MV-4-11 (cell line): ENCODE measurements at places on chromosomes 5 and 9.

GRCh38 chr5:142979636-142980035, 209.5 kb downstream of the ARHGAP26 start:
- DNase-seq: no peak

DNA sequence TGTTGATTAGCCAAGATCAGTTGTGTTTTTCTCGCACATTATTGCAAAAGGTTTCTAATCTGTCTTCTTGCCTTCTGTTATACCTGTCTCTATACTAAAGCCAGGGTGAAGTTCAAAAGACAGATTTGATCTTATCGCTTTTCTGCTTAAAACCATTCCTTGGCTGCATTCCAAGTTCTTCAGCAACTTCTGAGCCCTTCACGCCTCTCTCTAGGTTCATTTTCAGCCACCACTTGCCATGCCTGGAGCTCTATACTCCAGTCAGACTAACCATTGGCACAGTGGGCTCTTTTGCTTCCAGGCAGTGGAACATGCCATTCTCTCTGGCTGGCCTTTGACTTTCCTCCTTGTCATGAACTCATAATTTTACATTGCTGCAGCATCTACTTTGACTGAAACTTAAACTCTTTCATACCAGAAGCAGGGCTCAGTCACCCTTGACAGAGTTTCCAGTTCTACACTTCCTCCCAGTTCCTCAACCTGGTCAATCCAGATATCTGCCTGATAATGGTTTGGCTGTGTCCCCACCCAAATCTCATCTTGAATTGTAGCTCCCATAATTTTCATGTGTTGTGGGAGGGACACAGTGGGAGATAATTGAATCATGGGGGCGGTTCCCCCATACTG, 114.4 kb downstream of the SLC12A2 start:
- DNase-seq: no peak

DNA sequence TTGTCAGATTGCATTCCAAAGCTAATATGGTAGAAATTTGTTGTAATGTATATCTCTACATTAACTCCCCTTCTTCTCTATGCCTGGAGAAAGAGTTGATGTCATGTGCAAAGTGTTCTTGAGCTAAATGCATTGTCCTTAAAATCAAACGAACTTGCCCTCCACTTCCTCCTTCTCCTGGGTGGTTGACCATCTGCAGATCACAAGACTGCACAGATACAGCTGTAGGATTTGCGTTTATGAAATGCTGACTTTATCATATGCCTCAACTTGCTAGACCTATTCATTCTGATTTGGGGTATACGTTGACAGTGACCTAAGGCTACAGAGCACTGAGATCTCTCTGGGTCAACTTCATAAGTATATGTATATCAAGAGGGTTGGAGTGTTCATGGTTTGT, 8.3 kb downstream of the TRIM32 start:
- DNase-seq: peak; percentile 1

DNA sequence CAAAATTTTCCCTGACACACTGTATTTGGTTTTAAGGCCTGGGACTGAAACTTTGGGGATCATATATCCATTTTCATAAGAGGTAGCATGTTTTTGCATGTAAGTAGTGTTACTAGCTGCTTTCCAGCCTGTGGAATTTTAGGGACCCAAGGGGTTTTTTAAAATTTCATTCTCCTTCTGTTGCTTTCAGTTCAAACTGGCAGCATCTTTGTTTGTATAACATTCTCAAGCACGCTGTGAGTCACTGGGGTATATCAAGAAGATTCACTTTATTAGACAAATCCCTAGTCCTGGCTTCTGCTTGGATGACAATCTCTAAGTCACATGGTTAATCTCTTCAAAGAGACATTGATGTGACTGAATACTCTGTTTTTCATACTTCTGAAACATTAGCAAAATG, 479.0 kb downstream of the CYLC2 start:
- no peak for DNase-seq

- DNase-seq: no peak
Observed at GRCh38 chr5:16666883-16667398, 50.1 kb upstream of the RETREG1 start.

GRCh38 chr5:180093241-180093640, 21.7 kb upstream of the RNF130 start:
- no peak for DNase-seq

DNA sequence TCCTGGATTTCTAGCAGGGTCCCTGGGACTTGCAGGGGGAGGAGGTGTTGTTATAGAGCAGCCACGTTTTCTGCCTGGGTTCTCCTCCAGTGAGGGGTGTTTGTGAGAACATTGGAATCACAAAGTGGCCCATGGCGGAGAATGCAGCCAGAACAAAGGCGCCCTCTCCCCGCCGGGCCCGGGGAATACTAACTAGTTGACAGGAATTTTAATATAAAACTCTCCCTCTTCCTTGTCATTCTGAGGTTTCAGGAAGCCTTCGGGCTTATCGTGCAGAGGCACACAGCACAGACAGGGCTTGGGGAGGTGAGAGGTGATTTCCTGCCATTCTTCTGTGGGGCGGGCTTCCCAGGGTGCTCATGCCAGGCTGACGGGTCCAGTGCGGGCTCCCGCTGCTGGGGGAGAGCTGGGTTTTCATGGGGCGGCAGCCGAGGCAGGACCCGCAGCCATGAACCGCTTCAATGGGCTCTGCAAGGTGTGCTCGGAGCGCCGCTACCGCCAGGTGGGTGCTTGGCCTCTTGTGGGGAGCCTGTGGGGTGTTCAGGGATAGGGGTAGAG, 37.7 kb downstream of the RGS3 start:
- DNase-seq: no peak

DNA sequence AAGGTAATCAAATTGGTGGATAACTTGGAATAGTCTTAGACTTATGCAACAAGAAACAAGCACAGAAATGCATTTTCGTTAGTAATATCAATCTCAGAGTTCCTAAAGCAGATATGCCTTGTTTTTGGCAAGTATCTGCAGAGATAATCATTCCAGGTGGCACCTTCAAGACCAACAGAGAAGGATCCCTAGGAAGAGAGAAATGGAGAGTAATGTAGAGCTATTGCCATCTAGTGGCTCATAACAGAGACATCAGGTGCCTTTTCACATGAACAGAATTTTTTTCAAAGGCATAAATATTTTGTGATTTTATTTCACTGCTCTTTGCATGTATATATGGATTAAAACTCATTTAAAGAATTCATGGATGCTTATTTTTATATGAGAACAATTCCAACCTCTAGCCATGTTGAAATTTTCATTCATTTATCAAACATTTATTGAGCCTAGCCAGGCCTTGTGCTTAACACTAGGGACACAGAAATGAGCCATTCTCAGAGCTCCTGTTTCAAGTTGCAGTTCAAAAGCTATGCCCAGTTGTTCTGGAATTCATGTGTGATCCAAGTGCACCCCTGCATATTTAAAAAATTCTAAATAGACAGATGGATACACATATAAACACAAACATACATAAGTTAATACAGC, 117.5 kb upstream of the OR13F1 start:
- DNase-seq: peak; percentile 4

GRCh38 chr5:157900644-157901043, 41.7 kb upstream of the CLINT1 start:
- no peak for DNase-seq

GRCh38 chr5:87241555-87241954, 26.1 kb upstream of the RASA1 start:
- DNase-seq: no peak

- DNase-seq: no peak
Observed at GRCh38 chr9:116247284-116247683, 93.7 kb downstream of the PAPPA start.

DNA sequence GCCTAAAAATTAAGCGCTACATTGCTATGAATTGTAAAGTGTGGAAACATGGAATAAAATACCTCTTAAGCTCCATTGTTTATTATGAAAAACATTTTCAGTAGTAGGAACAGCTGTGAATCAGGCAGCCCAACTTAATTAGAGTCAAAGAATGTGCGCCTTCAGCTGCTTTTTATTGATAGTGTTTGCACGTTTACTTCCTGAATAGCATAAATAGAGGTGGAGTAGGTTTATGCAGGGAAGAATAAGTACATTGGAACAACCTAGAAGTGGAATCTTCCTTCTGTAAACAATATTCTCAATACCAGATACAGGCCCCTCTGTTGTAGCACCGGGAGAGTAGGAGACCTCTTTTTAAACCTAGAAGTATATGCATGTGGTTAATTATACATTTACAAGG, 79.9 kb downstream of the IQGAP2 start:
- no peak for DNase-seq

- DNase-seq: no peak
Observed at GRCh38 chr9:25804856-25805255, 126.6 kb upstream of the TUSC1 start.

GRCh38 chr5:52181403-52181802, 606.3 kb upstream of the ITGA1 start:
- no peak for DNase-seq

DNA sequence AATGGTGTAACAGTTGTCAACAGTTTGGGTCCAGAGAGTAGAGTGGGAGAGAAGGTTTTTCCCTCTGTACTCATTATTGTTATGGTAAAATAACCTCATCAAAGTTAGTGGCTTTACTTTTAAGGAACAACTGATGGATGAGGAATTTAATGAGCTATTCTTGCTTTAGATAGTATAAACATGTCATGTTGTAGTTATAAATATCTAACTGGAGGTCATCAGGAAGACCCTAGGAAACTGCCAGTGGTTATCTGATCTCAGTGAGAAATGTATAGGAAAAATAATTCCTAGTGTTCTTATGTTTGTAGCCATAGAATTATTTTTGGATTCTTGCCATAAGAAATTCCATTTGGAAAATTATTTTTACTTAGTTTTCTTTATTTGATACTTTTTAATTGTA, 4.1 kb downstream of the ERCC6L2 start:
- DNase-seq: no peak

GRCh38 chr9:89662718-89663613, 58.2 kb downstream of the GADD45G start:
- peak; percentile 41 for DNase-seq

GRCh38 chr5:141783005-141783946, 94.9 kb downstream of the PCDH1 start:
- no peak for DNase-seq

DNA sequence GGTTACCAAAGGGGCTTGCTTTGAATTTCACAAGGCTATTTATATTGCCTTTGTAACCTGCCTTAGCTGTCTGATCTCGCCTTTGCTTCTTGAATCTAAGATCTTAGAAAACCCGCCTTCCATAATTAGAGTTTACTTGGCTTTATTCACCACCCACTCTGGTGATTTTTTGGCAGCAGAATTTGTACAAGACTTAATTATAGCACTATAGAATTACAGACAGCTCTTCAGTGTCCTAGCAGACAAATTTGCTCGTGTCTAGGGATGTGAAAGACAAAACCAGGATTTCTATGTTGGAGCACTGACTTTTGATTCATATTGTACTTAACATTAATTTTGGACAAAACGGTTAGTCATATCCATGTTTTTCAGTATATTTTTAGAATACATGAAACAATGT, 306.6 kb downstream of the ADGRV1 start:
- no peak for DNase-seq

DNA sequence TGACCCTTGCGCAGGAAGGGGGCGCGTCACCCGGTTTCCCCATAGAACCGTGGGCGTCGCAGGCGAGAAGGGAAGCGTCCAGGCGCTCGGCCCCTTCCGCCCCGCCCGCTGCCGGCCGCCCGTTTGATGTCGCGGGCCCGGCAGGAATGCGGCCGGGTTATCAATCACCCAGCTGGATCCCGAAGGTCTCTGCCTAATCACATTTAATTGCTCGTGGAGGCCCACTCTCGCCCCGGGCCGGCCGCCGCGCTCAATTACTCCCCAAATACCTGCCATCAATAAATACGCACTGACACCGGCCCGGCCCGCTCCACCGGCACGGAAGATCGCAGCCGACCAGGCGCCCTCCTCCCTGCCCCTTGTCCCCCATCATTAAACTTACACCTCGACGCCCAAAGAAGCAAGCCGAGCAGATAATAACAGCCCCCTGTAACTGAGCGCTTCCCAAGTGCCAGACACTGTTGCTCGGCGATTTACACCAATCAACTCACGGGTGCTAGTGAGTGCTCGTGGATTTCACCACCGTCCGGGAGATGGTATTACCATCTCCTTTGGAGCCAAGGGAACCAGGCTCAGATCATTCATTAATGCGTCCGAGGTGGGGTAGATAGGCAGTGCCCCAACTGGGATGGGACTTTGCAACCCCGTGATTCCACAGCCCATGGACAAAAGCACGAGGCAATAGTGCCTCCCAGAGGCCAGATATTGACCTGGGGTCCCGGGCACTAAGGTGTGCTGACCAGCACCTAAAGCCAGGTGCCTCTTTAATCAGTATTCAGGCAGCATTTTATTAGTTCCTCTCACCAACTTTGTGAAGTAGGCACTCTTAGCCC, 11.3 kb downstream of the MSX2 start:
- DNase-seq: no peak

DNA sequence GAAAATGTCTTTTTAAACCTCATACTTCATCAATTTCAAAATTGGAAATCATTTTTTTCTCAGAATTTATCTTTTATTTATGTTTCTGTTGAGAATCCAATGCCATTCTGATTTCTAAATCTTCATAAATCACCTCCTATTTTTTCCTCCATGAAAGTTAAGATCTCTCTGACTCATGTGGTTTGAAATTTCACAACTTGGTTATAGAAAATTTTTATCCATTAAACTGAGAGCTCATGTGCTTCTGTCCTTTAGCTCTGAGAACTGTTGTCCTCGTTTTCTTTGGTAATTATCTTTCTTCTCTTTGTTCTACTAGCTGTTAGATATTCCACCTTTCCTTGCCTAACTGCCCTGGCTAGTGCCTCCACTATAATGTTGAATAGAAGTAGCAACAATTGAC, 1.5 kb upstream of the RNF180 start:
- DNase-seq: no peak

DNA sequence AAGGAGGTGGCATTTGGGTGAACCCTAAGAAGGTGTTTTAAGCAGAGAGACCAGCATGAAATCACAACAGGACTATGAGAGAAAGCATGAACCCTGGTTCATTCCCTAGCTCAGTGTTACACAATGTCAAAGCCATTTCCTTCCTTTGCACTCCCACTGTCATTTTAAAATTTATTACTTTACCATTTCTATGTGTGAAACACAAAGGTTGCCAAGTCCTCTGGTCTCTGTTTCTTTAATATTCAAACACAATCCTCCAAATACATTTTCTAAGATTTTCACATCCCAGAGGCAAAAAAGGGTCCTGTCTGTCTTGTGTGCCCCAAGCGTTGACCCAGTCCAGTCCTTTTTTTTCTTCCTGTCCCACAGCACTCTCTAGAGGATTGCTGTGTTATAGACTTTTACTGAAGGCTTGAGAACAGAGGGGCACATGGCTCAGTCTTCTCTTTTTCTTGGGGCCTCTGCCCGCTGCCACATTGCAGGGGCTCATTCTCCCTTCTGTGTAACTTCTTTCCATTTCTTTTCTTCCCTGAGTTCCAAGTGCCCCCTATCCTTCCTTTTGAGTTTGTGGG, 78.6 kb upstream of the SLC28A3 start:
- peak; percentile 76 for DNase-seq

DNA sequence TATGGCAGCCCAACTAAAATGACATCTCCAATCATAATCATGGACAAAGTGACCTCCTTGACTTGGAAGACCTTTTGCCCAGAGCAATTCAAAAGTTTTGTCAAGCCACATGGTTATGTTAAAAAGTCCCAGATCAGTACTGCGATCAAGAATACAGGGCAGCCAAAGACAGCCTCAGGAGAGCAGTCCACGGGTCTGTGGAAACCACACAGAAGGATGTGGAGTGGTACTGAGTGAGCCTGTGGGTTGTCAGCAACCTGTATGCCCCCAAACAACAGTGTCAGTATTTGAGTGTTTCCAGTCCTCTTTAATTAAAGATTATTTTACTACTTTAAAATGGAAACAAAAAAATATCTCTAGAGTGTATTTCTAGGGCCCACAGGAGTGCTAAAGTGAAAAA, 345.4 kb upstream of the EFNA5 start:
- DNase-seq: no peak
